ENCODE measurements at places on chromosomes 2 and 18. TPM values are rescaled to one million over a fixed set of nuclear protein-coding genes. Genes with fewer than 3 reads are reported as not detected.

The TIA1 gene
- polyA plus RNA-seq, result 1,297 TPM

The ZNF385B gene
- polyA plus RNA-seq, result 0.30 TPM

The SFT2D3 gene
- 6.9 TPM for polyA plus RNA-seq

The ASIC4 gene
- 8.9 TPM for polyA plus RNA-seq

The AMER3 gene
- polyA plus RNA-seq, result 19.2 TPM

The PMAIP1 gene
- 2.4 TPM for polyA plus RNA-seq

All from neural cell (in vitro differentiated cells).